ENCODE measurements at places on chromosomes 3 and 15. TPM values are rescaled to one million over a fixed set of nuclear protein-coding genes. Genes with fewer than 3 reads are reported as not detected.

Gene IGDCC3
- 7.6 TPM for total RNA-seq

Gene TMEM207
- total RNA-seq, result not detected

Gene HYAL1
- 0.16 TPM for total RNA-seq

Gene LRRN1
- 21.4 TPM for total RNA-seq

Gene STRC
- 0.47 TPM for total RNA-seq

Gene OSTN
- 122 TPM for total RNA-seq

Gene PLSCR4
- 7.6 TPM for total RNA-seq

Gene PLCH1
- 10.9 TPM for total RNA-seq

Gene CLRN1
- total RNA-seq, result not detected

Gene IL17RD
- total RNA-seq, result 38.1 TPM

Gene AMT
- total RNA-seq, result 0.62 TPM

Gene REC114
- total RNA-seq, result not detected

Gene MASP1
- total RNA-seq, result 17.2 TPM

Gene CCDC13
- total RNA-seq, result 3.6 TPM

Gene PRTG
- total RNA-seq, result 3.0 TPM

Gene RPL39L
- 16.7 TPM for total RNA-seq

Gene CCDC33
- not detected for total RNA-seq

Gene MINDY4B
- not detected for total RNA-seq

Gene ARHGEF3
- total RNA-seq, result 26.4 TPM

All from occipital lobe (tissue), 3 donors.